AG04450 (cell line): ENCODE measurements at places on chromosomes 1 and 21.

DNA sequence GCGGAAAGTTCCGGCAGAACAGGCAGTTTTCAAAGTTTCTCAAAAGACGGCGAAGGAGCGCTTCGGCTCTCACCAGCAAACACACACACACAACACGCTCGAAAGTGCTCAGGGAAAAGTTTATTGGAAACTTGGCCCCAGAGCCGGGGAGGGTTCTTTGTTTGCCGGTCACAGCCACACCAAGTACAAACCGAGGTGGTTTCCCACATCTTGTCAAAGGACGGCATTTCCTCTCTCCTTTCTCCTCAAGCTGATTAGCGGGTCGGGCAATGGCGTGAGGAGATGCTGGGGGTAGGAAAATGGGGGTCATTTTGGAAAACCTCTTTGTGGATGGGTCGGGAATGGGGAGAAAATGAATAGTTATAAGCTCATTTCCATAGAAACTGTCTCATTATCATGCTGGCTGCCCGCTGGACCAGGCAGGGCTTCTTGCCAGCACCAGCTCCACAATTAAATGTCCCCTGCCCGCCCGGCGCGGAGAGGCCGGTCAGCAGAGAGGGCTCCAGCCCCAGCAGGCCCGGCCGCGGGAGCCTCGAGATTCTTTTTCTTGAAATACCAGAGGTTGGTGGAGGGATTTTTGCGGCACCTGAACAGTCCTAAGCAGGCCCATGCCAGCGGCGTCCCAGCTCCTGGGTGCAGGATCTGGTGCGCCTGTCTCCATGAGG lies 92.3 kb downstream of the PRDM16 start:
- no peak for DNase-seq

DNA sequence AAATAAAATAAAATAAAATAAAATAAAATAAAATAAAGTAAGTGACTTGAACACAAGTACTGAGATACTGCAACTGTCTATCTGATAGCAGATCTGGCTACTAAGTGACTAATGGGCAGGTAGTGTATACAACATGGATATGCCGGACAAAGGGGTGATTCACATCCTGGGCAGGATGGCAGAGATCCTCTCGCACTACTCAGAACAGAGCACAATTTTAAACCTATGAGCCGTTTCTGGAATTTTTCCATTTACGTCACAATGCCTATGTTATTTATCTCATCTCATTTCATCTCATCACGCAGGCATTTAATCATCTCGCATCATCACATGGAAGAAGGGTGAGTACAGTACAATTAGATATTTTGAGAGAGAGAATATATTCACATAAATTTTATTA lies 233.3 kb upstream of the COA6 start:
- DNase-seq: no peak

DNA sequence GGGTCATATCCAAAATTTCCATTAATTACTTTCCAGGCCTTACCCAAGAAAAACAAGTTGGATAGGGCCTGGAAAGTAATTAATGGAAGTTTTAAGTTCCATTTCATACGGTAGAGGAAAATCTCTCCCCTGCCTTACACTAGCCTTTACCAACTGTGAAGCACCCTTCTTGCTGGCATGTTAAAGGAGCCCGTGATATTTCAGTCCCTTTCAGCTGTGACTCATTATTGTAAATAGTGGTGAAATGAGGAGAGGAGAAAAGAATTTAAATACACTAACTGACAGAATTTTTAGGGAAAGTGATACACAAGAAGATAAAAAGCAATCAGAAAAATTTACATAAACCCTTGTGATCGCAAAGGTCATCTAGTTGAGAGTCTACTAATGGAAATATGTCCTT lies 20.3 kb upstream of the KAZN start:
- DNase-seq: no peak

GRCh38 chr1:38466487-38466886 lies 393.1 kb downstream of the RRAGC start:
- no peak for DNase-seq

DNA sequence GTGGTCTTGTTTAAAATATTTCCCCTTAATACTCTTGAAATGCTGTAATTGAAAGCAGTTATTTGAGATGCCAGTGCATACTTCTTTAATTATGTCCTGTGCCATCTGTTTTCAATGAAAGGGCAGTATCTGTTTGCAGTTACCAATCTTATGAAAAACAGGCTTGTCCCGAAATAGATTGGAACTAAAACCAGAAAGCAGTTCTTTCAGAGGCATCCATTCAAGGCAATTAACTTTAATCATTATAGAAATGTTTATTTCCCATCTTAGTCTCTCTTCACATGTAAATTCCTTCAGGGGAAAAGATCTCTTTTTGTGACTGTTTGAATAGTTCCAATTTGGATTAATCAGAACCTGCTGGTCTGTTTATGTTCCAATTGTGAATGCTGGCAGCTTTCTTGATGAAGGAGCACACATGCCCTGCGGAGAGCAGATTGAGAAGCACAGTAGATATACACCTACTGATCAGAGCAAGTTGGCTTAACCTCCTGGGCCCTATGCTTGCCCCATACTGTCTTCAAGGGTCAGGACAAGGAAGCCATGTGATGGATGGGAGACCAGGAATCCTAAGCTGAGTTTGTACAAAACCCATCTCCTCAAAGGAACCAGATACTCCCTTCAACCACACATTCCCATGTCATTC lies 41.6 kb upstream of the MROH9 start:
- no peak for DNase-seq

DNA sequence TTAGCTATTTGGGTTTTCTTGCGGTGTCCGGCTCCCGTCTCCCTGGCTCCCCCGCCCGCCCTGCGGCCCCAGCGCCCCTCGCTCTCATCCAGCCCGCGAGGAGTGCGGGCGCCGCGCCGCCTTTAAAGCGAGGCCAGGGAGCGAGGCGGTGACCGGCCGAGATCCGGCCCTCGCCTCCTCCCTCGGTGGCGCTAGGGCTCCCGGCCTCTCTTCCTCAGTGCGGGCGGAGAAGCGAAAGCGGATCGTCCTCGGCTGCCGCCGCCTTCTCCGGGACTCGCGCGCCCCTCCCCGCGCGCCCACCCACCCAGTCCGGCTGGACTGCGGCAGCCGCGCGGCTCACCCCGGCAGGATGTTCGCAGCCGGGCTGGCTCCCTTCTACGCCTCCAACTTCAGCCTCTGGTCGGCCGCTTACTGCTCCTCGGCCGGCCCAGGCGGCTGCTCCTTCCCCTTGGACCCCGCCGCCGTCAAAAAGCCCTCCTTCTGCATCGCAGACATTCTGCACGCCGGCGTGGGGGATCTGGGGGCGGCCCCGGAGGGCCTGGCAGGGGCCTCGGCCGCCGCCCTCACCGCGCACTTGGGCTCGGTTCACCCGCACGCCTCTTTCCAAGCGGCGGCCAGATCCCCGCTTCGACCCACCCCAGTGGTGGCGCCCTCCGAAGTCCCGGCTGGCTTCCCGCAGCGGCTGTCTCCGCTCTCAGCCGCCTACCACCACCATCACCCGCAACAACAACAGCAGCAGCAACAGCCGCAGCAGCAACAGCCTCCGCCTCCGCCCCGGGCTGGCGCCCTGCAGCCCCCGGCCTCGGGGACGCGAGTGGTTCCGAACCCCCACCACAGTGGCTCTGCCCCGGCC lies 492 bp downstream of the HLX start:
- no peak for DNase-seq

DNA sequence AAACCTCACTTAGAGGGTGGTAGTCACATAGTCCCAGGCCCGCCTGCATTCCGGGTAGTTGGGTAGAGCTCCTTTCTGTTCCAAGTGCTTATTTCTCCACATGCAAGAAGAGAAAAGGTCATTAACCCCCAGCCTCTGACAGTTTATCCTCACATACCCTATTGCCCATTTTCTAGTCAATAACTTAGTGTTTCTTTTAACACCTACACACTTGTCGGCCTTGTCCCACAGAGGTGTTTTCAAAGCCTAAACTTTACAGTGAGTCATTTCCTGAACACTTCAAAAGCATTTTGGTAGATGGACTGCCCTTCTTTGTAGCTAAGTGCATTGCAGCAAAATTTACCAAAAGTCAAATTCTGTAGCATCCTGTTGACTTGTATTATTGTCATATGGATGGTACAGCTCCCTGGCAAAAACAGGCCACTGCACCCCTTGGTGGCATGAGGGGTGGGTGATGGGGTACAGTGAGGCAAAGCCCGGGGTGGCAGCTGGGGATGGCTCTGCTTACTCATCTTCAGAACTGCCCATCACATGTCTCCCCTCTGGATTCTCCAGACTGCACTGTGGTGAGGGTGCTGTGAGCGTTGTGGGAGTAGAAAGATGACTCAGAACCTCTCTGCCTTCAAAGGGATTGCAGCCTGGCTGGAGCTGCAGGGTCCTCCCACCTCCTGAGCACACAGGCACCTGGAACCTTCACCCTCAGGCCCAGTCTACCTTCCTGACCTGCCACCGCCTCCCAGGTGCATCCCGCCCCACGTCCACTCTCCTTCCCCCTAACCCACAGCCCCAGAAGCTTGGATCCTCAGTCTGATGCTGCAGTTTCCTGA lies 45.8 kb upstream of the DMRTB1 start:
- DNase-seq: peak; percentile 33

- DNase-seq: no peak
Measured at GRCh38 chr21:39637971-39638240, 25.2 kb downstream of the B3GALT5 start.

- no peak for DNase-seq
Measured at GRCh38 chr1:216207154-216207553, 216.1 kb downstream of the USH2A start.

- no peak for DNase-seq
Measured at GRCh38 chr1:23592209-23592892, 33.0 kb upstream of the ID3 start.

GRCh38 chr21:32101277-32101676 lies 177.6 kb downstream of the MIS18A start:
- DNase-seq: no peak

- no peak for DNase-seq
Measured at GRCh38 chr21:35178827-35179226, 129.7 kb upstream of the RUNX1 start.

DNA sequence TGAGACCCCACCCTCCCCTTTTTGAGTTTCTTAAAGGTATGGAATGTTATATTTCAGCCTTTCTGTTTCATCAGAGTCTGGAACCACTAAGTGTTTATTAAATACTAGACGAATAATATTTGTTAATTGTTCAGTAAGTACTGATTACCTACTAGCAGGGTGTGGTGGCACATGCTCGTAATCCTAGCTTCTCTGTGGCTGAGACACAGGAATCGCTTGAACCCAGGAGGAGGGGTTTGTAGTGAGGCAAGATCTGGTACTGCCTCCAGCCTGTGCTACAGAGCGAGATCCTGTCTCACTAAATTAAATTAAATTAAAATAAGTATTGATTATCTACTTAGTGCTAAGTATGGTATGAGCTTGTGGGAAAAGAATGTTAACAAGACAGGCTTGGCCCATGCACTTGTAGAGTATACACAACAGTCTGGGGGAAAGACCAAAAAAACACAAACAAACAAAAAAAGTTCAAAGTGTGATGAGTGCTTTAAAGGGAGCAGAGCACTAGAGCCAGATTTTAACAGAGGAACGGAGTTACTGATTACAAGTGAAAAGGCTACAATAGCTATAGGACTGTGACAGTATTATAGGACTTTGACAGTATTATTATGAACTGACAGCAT lies 2.4 kb downstream of the CEPT1 start:
- DNase-seq: no peak

DNA sequence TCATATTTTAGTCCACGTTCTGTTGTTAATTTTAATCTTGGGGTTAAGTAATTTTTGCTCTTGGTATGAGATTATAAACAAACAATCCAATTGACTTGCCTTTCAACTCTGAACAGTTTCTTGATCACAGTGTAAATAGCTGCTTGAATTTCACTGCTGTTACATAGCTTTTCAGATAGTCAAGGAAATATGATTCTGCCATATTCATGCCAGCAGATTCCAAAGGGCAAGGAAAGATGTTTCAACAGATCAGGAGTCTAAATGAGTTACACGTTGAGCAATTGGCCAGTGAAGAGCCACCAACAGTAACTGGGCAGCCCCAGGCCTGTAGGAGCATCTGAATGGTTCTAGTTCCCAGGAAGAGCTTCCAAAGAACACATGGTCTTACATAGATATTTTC lies 93.6 kb downstream of the LEPR start:
- no peak for DNase-seq

GRCh38 chr1:84427250-84428188 lies 29.2 kb downstream of the DNASE2B start:
- no peak for DNase-seq

DNA sequence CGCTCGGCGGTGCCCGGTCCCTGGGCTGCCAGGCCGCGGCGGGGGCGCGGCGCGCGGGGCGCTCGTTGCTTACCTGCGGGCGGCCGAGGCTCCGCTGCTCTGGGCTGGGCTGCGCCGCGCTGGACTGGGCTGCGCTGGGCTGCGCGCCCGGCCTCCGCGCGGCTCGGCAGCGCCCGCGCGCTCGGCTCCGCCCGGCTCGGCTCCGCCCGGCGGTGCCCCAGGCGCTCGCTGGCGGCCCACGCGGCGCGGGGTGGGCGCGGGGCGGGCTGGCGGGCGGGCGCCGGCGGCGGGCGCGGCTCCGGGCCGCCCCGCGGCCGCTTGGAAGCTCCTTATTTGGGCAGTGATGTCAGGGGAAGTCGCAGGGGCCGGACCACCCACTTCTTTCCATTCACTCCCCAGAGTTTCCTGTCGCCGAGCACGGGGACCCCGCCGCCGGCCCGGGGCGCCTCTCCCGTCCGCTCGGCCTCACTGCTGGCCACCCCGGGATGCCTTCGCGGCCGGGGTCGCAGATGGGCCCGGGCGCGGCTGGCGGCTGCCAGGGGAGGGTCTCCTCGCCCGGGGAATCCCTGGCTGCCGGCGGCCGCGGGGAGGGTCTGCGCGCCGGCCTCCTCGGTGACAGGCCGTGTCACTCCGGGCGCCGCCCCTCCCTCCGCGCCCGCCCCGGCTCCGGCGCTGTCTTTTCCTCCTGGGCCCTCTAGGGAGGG lies 177.7 kb upstream of the EDN2 start:
- DNase-seq: peak; percentile 51

DNA sequence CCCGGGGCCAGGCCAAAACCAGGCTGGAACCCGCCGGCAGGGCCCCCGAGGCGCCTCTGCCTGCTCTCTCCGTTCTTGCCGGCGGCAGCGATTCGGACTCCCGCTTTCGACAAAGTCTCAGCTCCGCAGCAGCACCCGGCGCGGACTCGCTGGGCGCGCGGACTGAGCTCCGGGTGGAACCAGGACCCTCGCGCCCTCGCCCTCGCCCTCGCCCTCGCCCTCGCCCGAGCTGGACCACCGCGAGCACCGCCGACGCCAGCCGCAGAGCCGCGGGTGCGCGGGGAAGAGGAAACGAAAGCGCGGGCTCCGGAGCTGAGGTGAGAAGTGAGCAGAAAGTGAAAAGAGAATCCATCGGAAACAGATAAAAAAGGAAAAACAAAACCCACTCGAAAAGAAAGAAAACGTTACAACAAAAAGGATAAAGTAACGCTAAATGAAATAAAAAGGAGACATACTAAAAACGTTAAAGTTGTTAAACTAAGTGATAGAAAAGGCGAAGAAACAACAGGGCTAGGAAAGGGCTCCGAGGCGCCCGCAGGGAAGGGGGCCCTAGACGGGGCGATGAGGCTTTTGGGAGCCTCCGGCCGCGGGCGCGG lies 64.9 kb downstream of the MEF2D start:
- DNase-seq: no peak

GRCh38 chr1:183432548-183432875 lies 14.3 kb upstream of the NMNAT2 start:
- no peak for DNase-seq

GRCh38 chr1:24118410-24119242 lies 6.7 kb upstream of the MYOM3 start:
- no peak for DNase-seq

GRCh38 chr21:27365394-27365793 lies 398.5 kb upstream of the ADAMTS5 start:
- DNase-seq: peak; percentile 20

GRCh38 chr1:164767752-164768402 lies 208.9 kb downstream of the PBX1 start:
- DNase-seq: no peak
